ENCODE measurements at places on chromosomes 13 and 19. TPM values are rescaled to one million over a fixed set of nuclear protein-coding genes. Genes with fewer than 3 reads are reported as not detected.

GRCh38 chr13:43422116-43422515, 364.7 kb downstream of the ENOX1 start:
- DNase-seq: peak; percentile 9

DNA sequence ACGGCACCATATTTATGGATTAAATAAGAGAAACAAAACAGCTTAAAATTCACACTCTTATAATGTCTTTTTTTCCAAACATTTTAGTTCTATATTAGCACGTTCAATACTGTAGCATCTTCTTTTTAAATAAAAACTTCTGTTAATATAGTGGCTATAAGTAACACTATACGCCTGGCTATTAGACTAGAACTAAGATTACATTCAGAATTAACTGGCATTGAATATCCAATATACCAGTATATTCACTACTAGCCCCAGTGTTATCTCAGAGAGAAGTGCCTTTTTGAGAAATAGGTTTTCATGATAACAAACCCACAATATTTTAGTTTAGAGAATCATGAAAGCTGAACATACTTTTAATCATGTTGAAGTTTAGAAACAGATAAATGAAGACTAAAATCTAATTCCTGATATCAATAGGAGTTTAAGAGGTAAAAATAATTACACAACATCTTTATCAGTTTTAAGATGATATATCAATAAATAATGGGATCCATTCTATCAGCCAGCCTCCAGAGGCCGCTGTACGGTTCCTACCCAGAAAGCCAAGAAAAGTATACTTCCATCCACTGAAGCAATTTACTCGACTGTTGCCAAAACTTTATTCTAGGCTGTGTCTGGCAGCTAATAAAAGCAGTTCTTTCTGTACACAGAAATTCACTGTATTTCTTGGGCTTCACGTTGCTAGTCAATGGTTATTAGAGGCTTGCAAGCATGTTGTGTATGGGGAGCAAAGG, 1113.4 kb upstream of the MIR17HG start:
- no peak for DNase-seq

DNA sequence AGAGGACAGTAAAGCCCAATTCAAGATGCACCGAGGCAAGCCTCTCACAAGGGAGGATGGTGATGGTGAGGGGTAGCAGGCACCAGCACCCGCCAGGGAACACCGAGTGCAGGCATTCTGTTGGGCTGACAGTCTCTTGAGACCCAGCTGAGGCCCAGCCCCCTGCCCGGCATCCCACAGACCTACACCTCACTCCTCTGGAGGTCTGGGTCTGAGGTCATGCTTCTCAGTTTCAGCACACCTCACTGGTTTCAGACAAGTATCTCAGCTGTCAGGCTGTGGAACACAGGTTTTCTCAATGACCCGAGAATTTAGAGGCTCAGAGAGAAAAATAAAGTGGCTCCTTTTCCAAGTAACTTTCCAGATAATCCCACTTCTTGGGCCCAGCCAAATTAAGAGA, 27.7 kb upstream of the EPHX3 start:
- DNase-seq: no peak

DNA sequence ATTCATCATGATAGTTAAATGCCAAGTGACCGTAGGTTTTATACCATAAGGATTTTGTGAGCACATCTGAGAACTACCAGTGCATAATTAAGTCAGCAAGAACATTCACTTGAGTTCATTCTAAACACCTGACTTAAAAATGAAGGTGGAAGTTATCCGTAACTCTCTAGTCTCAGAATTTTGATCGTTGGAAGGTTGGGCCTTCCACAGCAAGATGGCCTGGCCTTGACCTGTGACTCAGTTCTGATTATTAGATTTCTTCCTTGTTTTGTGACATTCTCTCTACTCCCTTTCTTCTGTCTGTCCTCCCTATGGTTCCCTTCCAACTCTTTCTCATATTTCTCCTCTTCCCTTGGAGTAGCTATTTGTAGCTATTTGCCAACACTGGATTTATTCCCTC, 20.0 kb upstream of the WDFY2 start:
- DNase-seq: no peak

- no peak for DNase-seq
These were observed 24.1 kb downstream of the LGALS16 start for GRCh38 chr19:39679791-39680168.

DNA sequence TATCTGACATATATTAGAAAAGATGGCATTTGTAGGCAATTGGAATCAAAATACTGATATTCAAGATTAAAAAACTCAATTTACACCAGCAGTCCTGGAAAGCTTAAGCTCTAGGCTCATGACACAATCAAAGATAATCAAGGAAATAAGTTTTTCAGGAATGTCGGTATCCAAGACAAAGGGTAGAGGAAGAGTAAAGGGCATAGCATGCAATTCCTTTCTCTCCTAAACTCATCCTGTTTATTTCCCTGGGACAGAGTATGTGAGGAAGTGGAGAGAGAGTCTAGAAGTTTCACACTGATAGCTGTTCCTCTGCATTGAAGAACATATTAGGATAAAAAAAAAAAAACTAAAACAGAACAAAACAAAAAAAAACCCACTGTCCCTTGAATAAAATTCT, 2452.1 kb downstream of the PCDH9 start:
- no peak for DNase-seq

DNA sequence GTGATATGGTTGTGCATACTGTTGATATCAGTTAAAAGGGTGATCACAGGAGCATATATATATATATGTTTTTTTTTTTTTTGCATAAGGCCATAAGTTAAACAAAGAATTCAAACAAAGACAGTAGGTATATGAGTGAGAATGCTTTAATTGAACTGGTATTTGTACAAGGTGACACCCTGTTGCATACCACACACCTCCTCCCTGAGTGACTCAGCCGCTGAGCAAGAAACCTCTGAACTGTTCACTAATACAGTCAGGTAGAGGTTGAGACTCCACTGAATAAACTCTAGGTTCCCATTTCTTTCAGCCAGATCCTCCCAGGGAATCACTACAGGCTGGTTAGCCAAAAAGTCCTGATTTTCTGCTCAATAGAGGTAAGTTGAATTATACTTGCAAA, at the start of gene SCEL:
TSS of gene SCEL (plus strand) at position 259 of the 400 bp plus-strand sequence. CDS start 20,170 bp downstream, outside the sequence.
- no peak for DNase-seq

- peak; percentile 73 for DNase-seq
These were observed 3.8 kb downstream of the ZC3H4 start for GRCh38 chr19:47109541-47110375.

GRCh38 chr13:104355041-104355670, 1288.9 kb upstream of the SLC10A2 start:
- DNase-seq: no peak

- no peak for DNase-seq
These were observed 162.4 kb downstream of the DCT start for GRCh38 chr13:94317063-94317491.

- DNase-seq: no peak
These were observed 29.7 kb downstream of the BTBD2 start for GRCh38 chr19:1985588-1986356.

DNA sequence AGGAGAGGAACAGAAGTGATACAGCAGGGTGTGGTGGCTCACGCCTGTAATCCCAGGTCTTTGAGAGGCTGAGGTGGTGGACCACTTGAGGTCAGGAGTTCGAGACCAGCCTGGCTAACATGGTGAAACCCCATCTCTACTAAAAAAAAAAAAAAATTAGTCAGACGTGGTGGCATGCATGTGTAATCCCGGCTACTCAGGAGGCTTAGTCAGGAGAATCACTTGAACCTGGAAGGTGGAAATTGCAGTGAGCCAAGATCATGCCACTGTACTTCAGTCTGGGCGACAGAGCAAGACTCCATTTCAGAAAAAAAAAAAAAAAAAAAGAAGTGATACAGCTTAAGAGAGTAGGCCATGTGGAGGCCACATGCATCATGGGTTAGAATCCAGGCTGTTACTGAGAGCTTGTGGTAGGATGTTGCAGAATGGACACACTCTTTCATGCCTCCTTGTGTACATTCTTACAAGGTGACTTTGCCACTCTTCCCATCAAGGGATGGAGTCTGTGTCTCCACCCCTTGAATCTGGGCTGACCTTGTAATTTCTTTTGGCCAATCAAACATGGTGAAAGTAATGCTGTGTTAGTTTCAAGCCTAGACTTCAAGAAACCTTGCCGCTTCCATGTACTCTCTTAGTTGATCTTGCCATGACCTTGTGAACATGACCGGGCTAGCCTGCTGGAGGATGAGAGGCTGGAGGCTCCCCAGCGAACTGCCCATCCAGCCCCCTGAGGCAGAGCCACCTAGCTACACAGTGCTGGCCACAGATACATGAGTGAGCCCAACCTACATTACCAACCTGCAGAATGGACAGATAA, 12.3 kb downstream of the FAM187B start:
- no peak for DNase-seq

GRCh38 chr13:20118268-20119140, 42.3 kb downstream of the GJA3 start:
- peak; percentile 41 for DNase-seq

DNA sequence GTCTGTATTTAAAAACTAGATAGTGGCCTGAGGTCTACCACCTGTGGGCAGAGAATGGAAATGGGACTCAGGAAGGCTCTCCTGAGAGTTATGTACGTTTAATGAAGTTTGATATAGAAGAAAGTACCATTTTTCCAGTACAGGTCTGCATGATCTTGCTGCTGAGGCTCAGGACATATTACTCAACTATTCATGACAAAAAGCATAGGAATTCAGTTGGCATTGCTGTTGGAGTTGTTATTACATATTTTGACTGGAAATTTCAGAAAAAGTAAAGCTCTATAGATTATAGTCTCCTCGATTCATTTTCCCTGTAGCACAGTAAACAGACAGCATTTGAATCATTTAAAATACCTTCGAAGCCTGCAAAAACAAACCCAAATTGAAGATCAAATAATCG, 469.8 kb downstream of the DCT start:
- DNase-seq: no peak

DNA sequence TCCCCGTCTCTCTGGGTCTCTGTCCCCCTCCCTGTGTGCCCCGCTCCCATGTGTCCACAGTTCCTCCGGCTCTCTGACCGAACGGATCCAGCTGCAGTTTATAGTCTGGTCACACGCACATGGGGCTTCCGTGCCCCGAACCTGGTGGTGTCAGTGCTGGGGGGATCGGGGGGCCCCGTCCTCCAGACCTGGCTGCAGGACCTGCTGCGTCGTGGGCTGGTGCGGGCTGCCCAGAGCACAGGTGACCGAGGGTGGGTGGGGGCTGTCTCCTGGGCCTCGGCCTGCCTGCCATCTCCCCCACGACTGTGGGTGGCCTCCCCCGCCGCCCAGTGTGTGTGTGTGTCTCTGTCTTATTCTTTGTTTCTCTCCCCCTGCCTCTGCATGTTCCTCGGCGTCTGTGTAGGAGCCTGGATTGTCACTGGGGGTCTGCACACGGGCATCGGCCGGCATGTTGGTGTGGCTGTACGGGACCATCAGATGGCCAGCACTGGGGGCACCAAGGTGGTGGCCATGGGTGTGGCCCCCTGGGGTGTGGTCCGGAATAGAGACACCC, 10.3 kb downstream of the TRPM4 start:
- no peak for DNase-seq

GRCh38 chr19:48798937-48799336, 11.9 kb downstream of the BCAT2 start:
- no peak for DNase-seq

DNA sequence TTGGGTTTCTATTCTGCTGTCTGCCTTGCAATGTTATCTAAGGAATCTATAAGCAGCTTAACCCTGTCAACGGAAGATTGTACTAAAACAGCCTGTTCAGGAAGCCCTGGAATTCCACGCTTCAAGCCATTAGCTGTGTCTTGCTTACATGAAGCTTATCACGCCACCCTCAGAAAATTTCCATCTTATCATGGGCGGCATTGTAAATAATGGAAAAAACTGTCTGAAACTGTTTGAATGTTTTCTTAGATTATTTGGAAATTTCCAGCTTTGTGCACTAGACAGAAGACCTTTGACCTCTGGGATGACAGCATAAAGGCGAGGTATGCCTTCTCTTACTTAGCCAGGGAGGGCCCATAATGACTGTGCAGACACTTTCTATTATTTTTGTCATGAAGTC, 319.7 kb downstream of the KCNRG start:
- DNase-seq: no peak

DNA sequence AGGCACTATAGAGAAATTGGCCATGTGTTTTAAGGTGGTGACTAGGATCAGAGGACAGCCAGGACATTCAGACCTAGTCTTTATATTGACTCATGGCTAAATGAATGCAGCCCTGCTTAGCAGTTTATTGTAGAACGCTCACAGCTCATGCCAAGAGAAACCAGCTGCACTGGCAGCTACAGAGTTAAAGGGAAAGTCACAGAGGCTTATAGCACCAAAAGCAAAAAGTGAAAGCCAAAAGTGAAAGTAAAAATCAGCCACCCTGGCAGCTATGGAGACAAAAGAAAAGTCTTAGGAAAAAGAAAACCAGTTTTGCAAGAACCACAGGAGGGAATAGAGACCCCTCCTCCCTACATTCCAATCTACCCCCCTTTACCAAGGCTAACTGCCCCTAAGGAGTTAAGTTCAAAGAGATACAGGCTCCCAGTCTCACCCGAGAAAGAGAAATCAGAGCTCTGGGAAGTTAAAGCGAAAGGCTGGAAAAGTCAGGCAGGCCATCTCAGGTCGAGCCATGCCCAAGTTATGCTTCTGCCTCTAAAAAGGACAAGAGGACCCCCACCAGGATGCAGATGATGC, 99.0 kb downstream of the ZNF429 start:
- peak; percentile 31 for DNase-seq

- no peak for DNase-seq
These were observed 634.6 kb upstream of the ARGLU1 start for GRCh38 chr13:107202371-107203023.

DNA sequence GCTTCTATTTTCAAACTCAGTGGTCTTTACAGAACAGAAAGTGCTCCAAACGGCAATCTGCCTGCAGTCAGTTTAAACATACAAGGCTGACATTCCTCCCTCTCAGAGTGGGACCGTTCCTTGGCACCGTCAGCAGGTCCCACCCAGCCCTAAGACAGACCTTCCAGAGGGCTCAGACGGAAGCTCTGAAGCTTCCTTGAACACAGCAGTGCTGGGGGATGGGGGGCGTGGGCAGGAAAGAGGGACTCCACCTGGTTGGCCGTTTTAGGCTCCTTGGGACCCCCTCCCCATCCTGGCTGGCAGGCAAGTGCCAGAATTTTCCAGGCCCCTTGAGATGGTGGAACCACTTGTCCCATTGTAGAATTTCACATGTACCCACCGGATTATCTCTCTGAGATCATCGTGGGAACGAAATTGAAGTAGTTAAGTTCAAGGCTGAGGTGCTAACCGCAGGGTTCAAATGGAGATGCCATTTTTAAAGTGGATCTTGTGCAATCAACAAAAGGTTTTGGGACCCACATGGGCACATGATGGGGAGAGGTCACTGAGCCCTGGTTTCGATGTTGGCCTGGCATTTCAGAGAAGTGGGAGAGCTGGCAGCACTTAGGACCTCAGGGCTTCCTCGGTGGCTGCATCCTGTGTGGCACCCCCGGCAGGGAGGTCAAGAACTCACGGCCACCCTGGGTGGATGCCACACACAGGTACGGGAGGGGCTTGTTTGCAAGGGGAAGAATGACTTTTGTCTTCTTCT, 46.2 kb downstream of the KLF2 start:
- DNase-seq: no peak

The RPS28 gene
- polyA plus RNA-seq: 2,519 TPM

The RAB3A gene
- 184 TPM for polyA plus RNA-seq

The TIMM13 gene
- polyA plus RNA-seq: 121 TPM

The ZNF573 gene
- 4.5 TPM for polyA plus RNA-seq

The PSENEN gene
- polyA plus RNA-seq: 153 TPM

The NLRP7 gene
- polyA plus RNA-seq: not detected

The FXYD3 gene
- polyA plus RNA-seq: 0.78 TPM

The SKA3 gene
- 6.9 TPM for polyA plus RNA-seq

The UBE2L5 gene
- polyA plus RNA-seq: not detected

The GNG7 gene
- polyA plus RNA-seq: 32.9 TPM

The MBD3L1 gene
- not detected for polyA plus RNA-seq

The PTH2 gene
- polyA plus RNA-seq: not detected

The KCNC3 gene
- polyA plus RNA-seq: 12.3 TPM

The SIGLEC12 gene
- polyA plus RNA-seq: 0.51 TPM
